H9 (cell line): ENCODE measurements at places on chromosomes 1 and 21. TPM values are rescaled to one million over a fixed set of nuclear protein-coding genes. Genes with fewer than 3 reads are reported as not detected.

GRCh38 chr1:231376875-231377549 lies 38.9 kb downstream of the SPRTN start:
- H3K4me1 ChIP-seq = no peaks in the 10 kb centered on the region
- no peaks in the 10 kb centered on the region for H3K36me3 ChIP-seq

TSSK3 gene
- 1.6 and 2.1 TPM in 2 replicates for total RNA-seq

DNA sequence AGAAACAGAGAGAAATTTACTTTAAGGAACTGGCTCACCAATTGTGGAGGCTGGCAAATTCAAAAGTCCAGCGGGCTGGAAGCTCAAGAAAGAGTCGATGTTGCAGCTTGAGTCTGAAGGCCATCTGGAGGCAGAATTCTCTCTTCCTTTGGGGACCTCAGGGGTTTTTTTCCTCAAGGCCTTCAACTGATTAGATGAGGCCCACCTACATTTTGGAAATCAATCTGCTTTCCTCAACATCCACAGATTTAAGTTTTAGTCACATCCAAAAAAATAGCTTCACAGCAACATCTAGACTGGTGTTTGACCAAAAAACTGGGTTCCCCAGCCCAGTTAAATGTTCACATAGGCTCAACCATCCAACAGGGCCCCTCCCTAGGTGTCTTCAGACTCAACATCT lies 114.9 kb downstream of the SLC35F3 start:
- H3K36me3 ChIP-seq = no peaks in the 10 kb centered on the region
- H3K27ac ChIP-seq = no peak overlapping the region
- no peaks in the 10 kb centered on the region for H3K4me1 ChIP-seq
- DNase-seq = no peak
- no peak overlapping the region for H3K4me3 ChIP-seq
- no peaks in the 10 kb centered on the region for H3K27me3 ChIP-seq

AKR7A3 gene
- 0.74 and 0.81 TPM in 2 replicates for total RNA-seq

- DNase-seq = no peak
- H3K27ac ChIP-seq = no peak overlapping the region
- no peaks in the 10 kb centered on the region for H3K4me1 ChIP-seq
- H3K36me3 ChIP-seq = no peaks in the 10 kb centered on the region
- no peak overlapping the region; the same call in 2 of the 3 replicates for H3K4me3 ChIP-seq
Observed at GRCh38 chr1:82086739-82087138, 286.0 kb downstream of the ADGRL2 start.

- no peak overlapping the region for H3K27ac ChIP-seq
- DNase-seq = no peak
- 0 out of 2 replicates have a peak, but pooled peaks cover 2% of the 10 kb centered on the region for H3K4me1 ChIP-seq
- no peaks in the 10 kb centered on the region for H3K36me3 ChIP-seq
- H3K27me3 ChIP-seq = no peaks in the 10 kb centered on the region
Observed at GRCh38 chr1:167115655-167116054, 21.8 kb downstream of the STYXL2 start.
